ENCODE measurements at places on chromosomes 16 and 17.

DNA sequence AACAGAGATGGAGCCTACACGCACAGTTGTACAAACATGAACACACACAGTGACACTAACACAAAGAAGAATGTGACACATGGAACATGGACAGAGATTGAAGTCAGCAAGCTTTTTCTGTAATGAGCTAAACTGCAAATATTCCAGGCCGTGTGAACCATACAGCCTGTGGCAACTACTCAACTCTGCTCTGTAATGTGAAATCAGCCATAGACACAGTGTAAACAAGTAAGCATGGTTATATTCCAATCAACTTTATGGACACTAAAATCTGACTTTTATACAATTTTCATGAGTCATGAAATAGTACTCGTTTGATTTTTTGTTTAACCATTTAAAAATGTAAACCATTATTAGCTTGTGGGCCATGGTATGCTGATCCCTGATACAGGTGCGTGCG, 120.2 kb downstream of the SMG6 start:
- DNase-seq, result no peak

DNA sequence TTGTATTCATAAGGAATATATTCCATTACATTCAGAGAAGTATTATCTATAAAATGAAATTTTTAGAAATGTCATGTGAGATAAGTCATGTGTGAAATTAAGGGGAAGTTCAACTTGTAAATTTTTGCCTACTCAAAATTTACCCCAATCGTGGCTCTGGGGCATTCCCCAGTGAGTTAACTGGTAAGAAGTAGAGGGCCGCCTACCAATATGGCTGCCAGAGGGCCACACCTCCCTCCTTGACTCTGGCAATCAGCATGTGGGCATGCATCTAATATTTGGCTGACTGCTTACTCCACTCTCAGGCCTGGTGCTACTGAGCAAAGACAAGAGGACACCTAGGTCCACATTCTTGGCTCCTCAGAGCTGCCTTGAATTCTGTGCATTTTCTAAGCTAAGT, 39.7 kb upstream of the CNTNAP4 start:
- DNase-seq, result no peak

DNA sequence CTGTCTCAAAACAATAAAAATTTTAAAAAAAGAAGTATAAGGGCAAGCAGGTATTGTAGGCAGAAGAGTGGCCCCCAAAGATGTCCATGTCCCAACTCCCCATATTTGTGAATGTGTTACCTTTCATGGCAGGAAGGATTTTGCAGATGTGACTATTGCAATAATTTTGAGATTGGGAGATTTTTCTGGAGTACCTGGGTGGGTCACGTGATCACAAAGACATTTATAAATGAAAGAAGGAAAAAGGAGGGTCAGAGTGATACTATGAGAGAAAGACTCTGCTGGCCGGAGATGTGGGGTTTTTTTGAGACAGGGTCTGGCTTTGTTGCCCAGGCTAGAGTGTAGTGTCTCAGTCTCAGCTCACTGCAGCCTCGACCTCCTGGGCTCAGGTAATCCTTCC, 27.4 kb upstream of the PAFAH1B1 start:
- DNase-seq, result no peak

DNA sequence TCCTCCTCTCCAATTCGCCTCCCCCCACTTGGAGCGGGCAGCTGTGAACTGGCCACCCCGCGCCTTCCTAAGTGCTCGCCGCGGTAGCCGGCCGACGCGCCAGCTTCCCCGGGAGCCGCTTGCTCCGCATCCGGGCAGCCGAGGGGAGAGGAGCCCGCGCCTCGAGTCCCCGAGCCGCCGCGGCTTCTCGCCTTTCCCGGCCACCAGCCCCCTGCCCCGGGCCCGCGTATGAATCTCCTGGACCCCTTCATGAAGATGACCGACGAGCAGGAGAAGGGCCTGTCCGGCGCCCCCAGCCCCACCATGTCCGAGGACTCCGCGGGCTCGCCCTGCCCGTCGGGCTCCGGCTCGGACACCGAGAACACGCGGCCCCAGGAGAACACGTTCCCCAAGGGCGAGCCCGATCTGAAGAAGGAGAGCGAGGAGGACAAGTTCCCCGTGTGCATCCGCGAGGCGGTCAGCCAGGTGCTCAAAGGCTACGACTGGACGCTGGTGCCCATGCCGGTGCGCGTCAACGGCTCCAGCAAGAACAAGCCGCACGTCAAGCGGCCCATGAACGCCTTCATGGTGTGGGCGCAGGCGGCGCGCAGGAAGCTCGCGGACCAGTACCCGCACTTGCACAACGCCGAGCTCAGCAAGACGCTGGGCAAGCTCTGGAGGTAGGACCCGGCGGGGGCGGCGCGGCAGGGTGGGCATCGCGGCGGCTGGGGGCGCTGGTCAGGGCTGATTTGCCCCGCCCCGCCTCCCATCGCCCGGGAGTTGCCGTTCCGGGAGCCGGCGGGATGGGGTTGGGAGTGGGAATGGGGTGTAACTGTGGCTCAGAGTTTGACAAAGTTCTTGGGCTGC, 567 bp downstream of the SOX9 start:
- DNase-seq, result peak; percentile 17

GRCh38 chr16:15885560-15886001, 2.8 kb downstream of the CEP20 start:
- no peak for DNase-seq

GRCh38 chr17:7613769-7614424, 800 bp downstream of the FXR2 start:
- peak; percentile 56 for DNase-seq

GRCh38 chr17:44308320-44308818, at the start of gene RUNDC3A:
Gene RUNDC3A, plus strand, starts transcription at chr17:44308601. Its CDS starts 232 bp downstream, at chr17:44308833.
- DNase-seq, result peak; percentile 81

- DNase-seq, result no peak
These were observed 15.7 kb downstream of the PDP2 start for GRCh38 chr16:66895999-66896398.

- DNase-seq, result no peak
These were observed 918 bp upstream of the NLRC3 start for GRCh38 chr16:3578121-3578520.

Data from fibroblast of skin of scalp (primary cell).